ENCODE measurements at places on chromosomes 7 and 10.

- no peak for DNase-seq
These were observed 27.3 kb downstream of the SH3PXD2A start for GRCh38 chr10:103828107-103828506.

GRCh38 chr10:116978901-116979300 is 26.1 kb downstream of the SHTN1 start:
- DNase-seq: no peak

GRCh38 chr10:128052696-128053095 is 73.5 kb downstream of the MKI67 start:
- no peak for DNase-seq

DNA sequence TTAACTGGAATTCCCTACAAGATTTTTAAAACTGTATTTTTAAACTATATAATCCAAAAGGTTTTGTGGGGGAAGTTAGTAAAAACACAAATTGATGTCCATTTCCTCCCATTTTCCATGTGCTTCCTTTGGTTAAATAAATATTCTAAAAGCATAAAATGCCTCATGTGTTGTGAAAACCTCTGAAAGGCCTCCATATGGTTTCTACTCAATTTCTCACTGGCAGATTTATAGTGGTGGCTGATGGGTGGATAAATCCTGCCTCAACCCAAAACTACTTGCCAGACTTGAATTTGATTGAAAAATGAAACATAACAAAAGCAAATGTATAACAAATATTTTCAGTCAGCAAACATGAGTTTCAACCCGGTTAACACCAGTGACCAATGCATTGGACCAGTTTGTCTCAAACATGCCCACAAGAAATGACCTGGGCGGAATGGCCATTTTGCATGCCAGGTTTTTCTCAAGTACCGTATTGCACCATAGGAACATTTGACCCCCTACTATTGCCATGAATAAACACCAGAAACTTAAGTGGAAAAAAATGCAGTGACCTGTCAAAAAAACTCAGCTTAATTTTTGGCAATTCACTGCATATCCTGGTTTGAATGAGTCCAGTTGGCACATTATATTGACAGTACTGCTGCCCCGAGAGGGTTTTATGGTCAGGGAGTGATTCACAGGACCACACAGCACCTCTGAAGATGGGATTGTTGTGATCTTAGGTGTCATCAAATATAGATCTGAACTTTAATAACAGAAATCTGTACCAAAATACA is 454.6 kb upstream of the ANKRD30A start:
- peak; percentile 29 for DNase-seq

DNA sequence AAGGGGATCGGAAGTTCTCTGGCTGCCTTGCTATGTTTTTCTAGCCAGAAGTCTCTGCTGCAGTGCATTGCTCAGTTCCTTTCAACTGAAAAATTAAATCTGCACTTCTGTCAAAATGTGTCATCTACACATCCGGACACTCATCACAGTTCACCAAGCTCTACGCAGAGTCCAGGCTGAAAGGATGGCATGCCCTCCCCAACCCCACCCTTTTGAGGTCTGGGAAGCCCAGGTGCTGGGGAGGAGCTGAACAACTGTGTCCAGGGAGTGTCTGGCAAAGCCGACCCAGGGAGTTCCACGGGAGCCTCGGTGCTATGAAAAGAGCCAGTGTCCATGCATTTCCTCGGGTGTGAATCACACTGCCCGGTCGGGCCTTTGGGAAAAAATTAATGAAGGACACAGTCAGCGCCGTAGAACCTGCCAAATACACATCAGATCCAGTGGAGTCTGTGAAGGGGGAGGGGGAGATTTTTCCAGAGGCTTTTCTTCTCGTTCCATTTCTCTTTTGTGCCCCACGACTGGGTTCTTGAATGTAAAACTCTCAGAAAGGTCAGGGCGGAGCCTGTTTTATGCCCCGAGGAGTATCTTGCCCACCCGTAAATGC is 757 bp upstream of the PALS2 start:
- peak; percentile 53 for DNase-seq

DNA sequence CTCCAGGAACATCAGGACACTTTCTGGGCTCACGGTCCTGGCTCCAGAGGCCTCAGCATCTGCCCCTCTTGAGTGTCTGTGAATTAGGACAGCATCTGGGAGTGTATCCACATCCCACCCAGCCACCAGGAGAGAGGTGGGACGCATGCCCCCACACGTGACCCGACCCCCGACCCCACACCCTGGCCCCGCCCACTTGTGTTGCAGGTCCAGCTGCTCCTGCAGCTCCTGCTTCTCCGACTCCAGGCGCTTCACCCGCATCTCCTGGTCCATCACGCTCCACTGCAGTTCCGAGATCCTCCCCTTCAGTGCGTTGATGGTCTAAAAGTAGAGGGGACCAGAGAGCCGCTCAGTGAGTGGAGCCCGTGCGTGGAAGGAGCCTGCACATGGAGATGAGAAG is 13.6 kb downstream of the MAD1L1 start:
- DNase-seq: no peak

- DNase-seq: no peak
These were observed 94.1 kb upstream of the CREB5 start for GRCh38 chr7:28318101-28318762.

DNA sequence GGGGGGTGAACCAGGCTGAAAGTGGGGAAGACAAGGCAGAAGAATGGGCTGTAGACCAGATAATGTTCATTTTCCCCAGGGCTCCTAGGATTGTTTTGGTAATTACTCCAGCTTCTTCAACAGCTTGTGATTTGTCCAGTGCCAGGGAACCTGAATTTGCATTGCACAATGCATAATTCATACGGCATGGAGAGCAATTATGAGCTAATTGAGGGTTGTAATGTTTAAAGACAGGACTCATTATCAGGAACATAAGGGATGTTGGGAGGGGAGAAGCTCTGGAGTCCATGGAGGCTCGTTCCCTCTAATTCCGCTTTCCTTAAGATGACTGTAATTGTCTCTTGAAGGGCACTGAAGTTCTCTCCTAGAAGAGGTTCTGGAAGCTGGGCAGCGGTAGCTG is 405.0 kb upstream of the ZMIZ1 start:
- no peak for DNase-seq

DNA sequence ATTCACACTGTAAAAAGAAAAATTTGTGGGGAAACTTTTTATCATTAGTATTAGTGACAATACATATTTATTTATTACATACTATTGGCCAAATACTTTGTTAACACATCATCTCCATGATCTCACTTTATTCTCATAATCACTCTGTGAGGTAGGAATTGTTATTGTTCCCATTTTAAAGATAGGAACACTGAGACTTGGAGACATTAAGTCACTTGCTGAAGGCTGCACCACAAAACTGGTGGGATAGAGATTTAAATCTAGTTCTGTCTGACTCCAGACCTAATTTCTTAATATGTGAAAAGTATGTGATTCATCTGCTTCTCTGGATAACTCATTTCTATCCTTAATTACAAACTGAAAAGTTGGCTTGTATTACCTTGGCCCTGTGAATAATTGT is 8.2 kb downstream of the PPP1R3C start:
- no peak for DNase-seq

- no peak for DNase-seq
These were observed 18.7 kb downstream of the ZNF316 start for GRCh38 chr7:6655636-6656385.

DNA sequence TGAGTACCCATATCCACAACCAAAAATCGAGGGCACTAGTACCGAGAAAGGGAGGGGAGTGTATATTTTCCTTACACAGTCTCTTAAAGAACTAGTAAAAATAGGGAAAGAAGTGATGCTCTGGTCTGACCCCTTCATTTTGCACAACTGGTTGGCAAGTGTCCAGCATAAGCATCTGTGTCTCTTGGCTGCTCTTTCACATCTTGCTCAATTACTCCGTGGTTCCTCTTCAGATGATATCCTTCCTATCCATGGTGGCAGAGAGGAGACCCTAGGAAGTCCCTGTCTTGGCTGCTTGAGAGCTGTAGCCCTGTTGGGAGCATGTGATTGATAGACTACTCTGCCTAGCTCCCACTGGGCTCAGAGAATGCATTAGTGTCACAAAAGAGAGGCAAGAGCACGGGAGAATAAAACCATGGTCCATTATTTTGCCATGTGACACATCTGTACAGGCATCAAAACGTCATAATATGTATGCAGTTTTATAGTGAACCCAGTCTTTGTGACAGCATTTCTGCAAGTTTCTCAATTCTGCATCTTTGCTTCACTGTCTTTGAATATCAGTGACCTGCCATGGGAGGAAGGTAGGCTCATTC is 111.8 kb upstream of the ANKRD1 start:
- no peak for DNase-seq

GRCh38 chr10:101014966-101015581 is 15.5 kb downstream of the LZTS2 start:
- DNase-seq: peak; percentile 92

DNA sequence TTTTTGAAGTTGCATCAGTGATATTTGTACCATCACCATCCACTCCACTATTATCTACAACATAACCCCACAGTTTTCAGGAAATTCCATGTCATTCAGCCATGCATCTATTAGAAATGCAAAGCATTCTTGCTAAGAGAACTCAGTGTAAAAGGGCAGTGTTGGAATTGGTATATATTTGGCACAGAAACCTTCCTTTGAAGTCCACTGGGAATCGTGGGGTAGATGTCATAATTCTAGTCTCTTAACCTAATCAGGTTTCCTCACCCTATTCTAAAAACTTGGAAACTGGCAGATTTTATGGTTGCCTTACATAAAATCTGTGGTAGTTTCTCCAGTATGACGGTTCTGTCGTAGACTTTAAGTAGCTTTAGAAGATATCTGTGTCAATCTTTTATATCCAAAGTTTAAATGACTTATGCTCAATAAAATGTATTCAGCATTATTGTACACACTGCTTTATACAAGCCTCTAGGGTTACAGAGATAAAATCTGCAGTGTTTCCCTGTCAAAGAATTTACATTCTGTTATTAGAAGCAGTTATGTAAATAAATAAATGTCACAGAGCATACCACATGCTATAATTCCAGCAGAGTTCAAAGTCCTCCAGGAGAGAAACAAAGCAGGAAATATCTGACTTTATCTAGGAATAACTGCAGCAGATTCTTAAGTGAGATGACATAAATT is 704.4 kb upstream of the CELF2 start:
- DNase-seq: peak; percentile 66
